Lung (tissue), 17 donors: ENCODE measurements at places on chromosomes 5 and 9.

- H3K4me3 ChIP-seq, result no peak overlapping the region
- H3K27me3 ChIP-seq, result no peaks in the 10 kb centered on the region
- peaks cover 5% of the 10 kb centered on the region for H3K4me1 ChIP-seq
- DNase-seq, result peak; percentile 19
- H3K36me3 ChIP-seq, result peaks cover 9% of the 10 kb centered on the region
These were observed 15.4 kb downstream of the TRAF2 start for GRCh38 chr9:136901516-136902258.

- no peaks in the 10 kb centered on the region for H3K4me1 ChIP-seq
- no peak overlapping the region for H3K4me3 ChIP-seq
- DNase-seq, result no peak
- H3K36me3 ChIP-seq, result no peaks in the 10 kb centered on the region
- H3K27ac ChIP-seq, result no peak overlapping the region
These were observed 145.1 kb upstream of the IRX4 start for GRCh38 chr5:2027790-2028189.

DNA sequence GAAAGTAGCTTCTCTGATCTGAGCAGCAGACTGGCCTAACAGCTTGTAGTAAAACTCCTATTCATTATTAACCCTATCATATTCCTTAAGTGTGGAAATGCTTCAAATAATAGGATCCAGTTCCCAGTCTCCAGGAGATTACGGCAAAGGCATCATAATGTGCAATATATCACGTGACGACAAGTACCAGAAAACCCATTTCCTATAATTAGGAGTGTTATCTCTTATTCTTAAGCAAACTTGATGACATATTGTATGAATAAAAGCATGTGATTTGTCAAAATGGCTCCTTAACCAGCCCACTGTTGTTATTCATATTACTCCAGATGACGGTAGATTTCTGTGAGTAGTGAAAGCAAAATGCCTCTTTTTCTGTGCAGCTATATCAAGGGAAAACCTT, 2.9 kb downstream of the SV2C start:
- peaks cover 16% of the 10 kb centered on the region for H3K27me3 ChIP-seq
- H3K36me3 ChIP-seq, result no peaks in the 10 kb centered on the region
- DNase-seq, result no peak
- H3K4me3 ChIP-seq, result no peak overlapping the region
- H3K27ac ChIP-seq, result no peak overlapping the region

DNA sequence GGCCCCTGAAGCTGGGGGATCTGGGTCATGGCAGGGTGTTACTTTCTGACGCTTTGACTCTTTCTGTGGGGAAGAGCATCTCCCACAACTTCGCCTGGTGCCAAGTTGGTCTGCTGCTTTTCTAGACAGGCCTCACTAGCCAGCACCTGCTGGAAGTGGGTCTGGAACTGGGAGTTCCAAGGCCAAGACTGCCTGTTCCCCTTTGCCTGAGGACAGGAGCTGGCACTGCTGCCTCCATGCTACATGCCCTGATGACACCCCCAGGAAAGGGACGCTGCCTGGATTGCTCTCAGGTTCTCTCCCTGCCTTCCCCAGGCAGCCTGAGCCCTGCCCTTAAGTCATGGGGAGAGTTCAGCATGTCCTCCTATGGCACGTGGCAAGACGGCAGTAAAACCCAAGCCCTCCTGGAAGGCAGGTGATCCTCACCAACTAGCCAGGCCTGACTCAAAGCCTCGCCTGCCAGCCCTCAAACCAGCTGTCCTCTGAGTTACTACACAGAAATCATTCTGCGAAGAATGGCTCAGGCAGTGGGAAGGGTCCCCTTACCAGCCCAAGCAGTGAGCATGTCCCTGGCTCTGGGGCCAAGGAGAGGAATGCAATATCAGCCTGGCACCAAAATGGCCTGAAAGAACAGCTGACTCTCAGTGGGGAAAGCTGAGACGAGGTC, 35.8 kb downstream of the SEC61B start:
- H3K4me1 ChIP-seq, result no peaks in the 10 kb centered on the region
- no peak for DNase-seq
- no peak overlapping the region for H3K27ac ChIP-seq

DNA sequence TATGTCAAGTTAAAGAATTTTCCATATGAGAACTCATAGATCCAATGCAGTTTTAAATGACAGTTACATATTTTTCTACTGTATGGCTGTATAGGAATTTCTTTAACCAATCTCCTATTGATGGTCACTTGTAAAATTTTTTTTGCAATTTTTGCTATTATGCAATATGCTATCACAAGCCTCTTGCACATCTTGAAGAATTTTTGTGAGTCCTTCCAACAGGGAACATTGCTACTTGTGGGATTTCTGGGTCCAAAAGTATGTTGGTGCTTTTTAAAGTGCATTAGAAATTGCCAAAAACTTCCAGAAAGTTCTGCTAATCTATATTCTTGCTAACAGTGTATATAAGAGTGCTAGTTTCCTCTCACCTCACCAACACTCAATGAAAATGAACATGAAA, 65.1 kb downstream of the NPR3 start:
- H3K4me3 ChIP-seq, result no peak overlapping the region
- H3K27me3 ChIP-seq, result no peaks in the 10 kb centered on the region
- H3K27ac ChIP-seq, result no peak overlapping the region
- no peak for DNase-seq
- H3K4me1 ChIP-seq, result no peaks in the 10 kb centered on the region
- H3K36me3 ChIP-seq, result no peaks in the 10 kb centered on the region
